ENCODE measurements at places on chromosomes 5 and 9. TPM values are rescaled to one million over a fixed set of nuclear protein-coding genes. Genes with fewer than 3 reads are reported as not detected.

DNA sequence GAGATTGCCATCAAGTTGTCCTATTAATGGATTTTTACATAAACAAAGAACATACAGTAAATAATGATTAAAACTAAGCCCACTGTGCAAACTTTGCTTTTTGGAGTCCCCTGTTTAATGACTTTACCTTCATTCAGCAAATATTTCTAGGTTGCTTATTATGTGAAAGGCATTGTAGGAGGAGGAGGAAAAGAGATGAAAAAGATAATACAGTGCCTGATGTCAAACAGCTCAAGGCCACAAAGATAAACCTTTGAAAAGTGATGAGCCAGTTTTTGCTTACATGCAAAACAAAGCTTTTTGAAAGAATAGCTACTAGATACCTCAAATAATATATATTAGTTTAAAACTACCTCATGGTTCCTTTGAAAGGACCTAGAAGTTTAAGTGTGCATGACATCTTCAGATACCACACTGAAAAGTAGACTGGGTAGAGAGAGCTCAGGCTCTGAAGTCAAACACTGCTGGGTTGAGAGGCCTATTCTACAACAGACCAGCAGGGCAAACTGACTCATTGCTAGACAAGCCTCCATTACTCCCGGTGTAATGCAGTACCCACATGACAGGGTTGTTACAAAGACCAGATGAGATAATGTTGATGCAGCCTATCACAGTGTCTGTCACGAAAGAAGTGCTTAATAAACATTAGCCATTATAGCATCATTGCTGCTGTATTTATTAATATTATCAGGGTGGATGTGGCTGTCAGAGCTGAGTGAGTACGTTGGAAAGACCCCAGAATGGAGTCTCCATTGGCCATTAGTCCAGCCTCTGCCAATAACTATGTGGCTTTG lies 11.8 kb downstream of the DEPDC1B start:
- DNase-seq, result peak; percentile 75

Gene SLC6A18
- not detected for polyA plus RNA-seq

Gene ACSL6
- 0.06 TPM for polyA plus RNA-seq

DNA sequence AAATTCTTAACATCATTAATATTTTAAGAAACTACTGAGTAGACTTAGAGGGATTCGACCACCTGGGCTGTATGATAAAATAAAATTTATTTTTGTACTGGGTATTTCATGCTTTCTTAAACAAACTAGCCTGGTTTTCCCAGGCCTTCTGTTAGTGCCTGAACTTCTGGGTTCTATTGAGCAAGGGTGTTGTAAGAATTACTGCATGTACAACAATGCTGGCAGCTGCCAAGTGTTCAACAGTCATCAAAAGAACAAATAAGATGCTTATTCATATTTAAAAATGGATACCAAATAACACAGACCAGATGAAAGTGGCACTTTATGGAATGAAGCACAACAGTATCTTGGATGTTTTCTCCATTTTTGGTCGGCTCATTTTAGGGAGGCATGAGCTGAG lies 123.2 kb upstream of the FBXL7 start:
- no peak for DNase-seq

GRCh38 chr9:24624481-24624880 lies 78.8 kb upstream of the IZUMO3 start:
- no peak for DNase-seq

Gene SVEP1
- polyA plus RNA-seq, result 1.5 TPM

DNA sequence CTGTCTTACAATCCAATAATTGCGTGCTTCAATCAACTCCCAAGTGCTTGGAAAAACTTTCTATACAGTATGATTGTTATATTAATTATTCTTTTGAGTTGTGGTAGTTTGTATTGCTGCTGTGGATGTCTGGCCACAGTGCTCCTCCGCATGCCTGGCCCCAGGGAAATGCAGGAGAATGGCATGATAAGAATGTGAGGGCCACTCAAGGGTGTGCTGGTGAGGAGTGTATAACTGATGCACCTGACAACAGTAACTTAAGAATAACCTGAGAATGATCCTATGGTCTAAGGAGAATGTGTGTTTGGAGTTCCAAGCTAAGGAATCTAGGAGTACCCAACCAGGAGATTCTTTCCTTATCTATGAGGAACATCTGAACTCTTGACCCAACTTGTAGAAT lies 152.9 kb upstream of the APC start:
- no peak for DNase-seq

GRCh38 chr5:126268697-126269315 lies 154.4 kb upstream of the GRAMD2B start:
- DNase-seq, result no peak
